Fibroblast of the aortic adventitia (primary cell): ENCODE measurements at places on chromosomes 7 and 10. TPM values are rescaled to one million over a fixed set of nuclear protein-coding genes. Genes with fewer than 3 reads are reported as not detected.

DNA sequence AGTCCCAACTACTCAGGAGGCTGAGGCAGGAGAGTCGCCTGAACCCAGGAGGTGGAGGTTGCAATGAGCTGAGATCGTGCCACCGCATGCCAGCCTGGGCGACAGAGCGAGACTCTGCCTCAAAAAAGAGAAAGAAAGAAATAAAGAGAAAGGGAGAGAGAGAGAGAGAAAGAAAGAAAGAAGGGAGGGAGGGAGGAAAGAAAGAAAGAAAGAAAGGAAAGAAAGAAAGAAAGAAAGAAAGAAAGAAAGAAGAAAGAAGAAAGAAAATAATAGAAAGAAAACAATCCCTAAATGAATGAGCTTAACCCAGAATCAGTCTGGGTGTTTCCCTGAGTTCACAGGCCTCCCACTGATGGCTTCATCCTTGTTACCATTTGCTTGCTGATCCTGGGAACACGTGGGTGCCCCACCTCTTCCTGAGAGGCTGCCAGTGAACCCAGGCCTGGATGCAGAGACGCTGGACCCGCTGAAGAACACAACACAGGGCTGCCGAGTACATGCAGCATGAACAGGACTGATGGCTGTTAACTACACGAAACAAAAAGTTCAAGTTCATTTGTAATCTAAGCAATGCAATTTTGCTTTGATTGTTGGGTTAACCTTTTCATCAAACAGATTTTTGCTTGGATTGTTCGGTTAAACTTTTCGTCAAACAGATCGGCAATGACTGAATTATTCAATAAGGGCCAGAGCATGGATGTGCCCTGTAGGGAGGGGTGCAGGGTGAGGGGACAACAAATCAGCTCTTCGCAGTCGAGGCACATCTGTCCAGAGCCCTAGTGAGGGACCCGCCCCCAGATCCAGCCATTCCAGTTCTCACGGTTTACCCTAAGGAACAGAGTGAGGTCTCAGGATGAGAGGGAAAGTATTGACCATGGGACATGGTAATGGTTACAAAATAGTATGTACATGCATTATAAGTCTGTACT, 11.5 kb downstream of the NPFFR1 start:
- peak; percentile 51 for DNase-seq

- peak; percentile 5 for DNase-seq
These were observed 90.1 kb upstream of the DNAAF5 start for GRCh38 chr7:636396-636795.

GRCh38 chr7:42906181-42906580, 5.7 kb downstream of the C7orf25 start:
- no peak for DNase-seq

DNA sequence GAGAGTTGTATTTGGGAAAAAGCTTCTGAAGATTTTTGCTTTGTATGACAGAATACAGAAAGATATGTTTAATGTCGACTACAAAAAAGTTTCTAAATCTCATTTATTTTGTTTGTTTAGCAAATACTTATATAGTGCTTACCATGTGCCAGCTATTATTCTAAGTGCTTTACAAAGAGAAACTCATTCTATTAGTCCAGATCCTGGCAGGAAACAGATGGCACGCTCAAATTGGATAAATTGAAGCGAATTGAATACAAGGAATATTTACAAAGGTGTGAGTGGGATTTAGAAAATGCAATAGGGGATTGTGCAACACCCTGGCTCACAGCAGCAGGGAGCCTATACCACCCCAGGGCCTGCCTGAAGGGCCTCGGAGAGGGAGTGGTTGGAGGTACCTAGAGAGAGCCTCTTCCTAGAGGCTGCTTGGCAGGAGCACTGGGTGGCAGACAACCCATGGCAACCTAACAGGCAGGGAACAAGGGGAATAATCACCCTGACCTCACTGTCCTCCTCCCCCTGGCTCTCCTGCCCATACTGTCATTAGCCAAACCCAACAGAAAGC, 27.6 kb upstream of the FAM204A start:
- no peak for DNase-seq

DNA sequence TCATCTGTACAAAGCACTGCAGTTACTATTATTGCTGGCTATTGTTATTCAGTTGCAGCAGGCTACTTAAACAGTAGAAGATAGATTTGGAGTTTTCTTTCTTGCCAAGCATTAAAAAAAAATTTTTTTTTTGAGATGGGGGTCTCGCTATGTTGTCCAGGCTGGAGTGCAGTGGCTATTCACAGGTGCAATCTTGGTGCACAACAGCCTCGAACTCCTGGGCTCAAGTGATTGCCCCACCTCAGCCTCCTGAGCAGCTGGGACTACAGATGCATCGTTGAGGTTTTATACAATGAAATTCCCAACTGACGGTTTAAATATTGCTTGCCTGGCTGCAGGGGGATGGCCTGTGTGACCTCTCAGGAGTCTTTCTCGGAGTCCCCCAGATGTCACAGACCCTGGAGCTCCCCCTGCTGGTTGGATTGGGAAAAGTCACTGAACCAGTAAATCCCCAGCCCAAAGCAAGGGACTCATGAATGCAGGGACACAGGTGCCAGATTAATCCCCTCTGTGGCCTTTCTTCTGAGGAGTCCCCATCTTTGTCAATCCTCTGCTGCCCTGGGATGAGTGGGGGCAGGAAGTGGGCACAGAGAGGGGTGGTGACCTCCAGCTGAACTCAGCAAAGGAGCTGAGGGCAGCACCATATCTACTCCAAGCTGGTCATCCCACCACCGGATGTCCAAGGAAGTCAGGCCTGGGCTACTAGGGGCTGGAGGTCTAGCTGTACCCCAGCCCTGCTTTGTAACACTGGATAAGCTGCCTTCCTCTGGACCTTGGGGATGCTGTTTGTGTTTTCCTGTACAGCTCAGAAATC, 149.6 kb downstream of the C10orf105 start:
- DNase-seq: peak; percentile 54

The TMEM213 gene
- total RNA-seq: 0.33 TPM in 1 of 2 replicates, not detected in the other

The ZNF853 gene
- 0.54 and 1.6 TPM in 2 replicates for total RNA-seq

- DNase-seq: no peak
These were observed 40.3 kb downstream of the RGS10 start for GRCh38 chr10:119502209-119502608.

The SPDYE2 gene
- 0.16 TPM in 1 of 2 replicates, not detected in the other for total RNA-seq

DNA sequence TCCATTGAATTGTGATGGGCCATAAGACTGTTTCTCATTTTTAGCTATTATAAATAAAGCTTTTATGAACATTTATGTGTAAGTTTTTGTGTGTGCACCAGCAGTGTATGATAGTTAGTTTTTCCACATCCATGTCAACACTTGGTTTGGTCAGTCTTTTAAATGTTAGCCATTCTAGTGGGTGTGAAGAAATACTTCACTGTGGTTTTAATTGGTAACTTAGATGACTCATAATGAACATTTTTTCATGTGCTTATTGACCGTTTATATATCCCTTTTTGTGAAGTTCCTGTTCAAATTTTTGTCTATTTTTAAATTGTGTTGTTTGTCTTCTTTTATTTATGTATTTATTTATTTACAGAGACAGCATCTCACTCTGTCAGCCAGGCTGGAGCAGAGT, 23.6 kb upstream of the PDK4 start:
- no peak for DNase-seq

- DNase-seq: peak; percentile 22
These were observed 113.8 kb upstream of the PPP2R2D start for GRCh38 chr10:131786756-131787605.

GRCh38 chr7:76077435-76077834, 29.5 kb downstream of the MDH2 start:
- DNase-seq: no peak
